ENCODE measurements at places on chromosomes 2 and 18.

DNA sequence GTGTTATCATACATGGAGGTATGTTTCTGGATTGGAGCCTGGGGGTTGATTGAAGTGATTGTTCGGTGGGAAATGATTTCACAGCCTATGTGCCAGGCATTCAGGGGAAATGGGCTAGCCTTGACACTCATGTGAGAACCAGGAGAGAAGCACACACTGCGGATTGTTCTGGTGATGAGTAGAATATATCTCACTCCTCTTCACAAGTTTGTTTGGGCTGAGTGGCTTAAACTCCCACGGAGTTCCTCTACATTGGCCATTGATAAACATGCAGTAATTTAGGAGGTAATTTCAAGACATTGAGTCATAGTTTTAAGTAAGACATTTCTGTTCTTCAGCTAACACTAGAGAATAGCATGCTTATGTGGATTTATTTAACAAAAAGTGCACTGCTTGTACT, 498.9 kb upstream of the NETO1 start:
- no peak for DNase-seq

GRCh38 chr2:235165631-235166030, 213.8 kb downstream of the SH3BP4 start:
- no peak for DNase-seq

DNA sequence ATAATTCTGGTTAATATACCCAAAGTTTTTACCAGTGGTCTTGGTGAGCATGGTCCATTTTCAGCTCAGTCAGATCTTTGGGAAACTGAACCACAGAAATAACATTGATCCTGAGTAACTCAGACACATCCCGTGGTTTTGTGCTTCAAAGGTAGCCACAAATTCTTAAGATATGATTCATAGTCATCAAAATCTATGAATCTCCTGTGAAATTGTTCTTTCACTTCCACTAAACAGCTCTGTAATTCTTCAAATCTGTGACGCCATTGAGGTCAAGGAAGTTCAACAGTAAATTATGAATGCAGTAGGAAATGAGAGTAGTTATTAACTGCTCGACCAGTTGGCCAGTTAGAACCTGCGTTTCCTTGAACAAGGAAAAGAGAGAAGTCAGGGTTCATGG, 147.3 kb downstream of the IRS1 start:
- peak; percentile 83 for DNase-seq

- DNase-seq: no peak
These were observed 980 bp downstream of the OBSL1 start for GRCh38 chr2:219570194-219570923.

- DNase-seq: no peak
These were observed 1.6 kb downstream of the KLHL29 start for GRCh38 chr2:23386339-23387220.

DNA sequence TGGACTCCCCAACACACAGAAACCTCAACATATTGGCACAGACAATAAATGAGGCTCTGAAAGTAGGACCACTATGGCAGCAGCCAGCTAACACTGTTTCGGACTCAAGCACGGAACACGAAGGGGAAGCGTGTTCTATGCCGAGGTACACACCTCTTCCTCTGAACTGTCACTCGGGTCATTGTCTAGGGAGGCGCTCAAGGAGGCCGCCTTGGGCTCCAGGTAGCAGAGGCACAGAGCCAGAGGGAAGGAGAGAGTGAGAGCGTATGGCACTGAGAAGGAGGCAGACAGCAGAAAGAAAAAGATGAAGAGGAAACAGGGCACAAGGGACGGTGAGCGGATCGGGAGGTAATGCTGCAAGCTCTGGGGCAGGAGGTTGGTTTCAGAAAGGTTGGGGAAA, 120.1 kb upstream of the ZBTB14 start:
- DNase-seq: no peak

DNA sequence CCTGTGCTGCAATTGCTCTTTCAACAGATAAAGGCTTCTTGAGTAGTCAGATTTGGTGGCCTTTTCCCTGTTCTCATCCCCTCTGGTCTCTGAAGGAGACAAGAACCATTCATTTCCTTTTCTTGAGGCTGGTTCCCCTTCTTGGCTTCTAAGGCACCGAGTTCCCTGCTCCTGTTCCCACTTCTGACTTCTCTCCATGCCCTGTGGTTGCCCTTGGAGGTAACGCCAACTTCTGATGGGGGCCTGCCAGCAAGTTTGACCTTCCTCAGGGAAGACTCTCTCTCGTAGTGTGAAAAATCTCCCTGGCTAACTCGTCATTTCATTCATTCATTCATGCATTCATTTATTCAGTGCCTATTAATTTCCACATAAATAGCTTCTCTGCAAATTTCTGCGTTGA, 302.4 kb upstream of the SOX11 start:
- DNase-seq: no peak

- DNase-seq: no peak
These were observed 166.8 kb downstream of the KCNS3 start for GRCh38 chr2:18045230-18045629.

DNA sequence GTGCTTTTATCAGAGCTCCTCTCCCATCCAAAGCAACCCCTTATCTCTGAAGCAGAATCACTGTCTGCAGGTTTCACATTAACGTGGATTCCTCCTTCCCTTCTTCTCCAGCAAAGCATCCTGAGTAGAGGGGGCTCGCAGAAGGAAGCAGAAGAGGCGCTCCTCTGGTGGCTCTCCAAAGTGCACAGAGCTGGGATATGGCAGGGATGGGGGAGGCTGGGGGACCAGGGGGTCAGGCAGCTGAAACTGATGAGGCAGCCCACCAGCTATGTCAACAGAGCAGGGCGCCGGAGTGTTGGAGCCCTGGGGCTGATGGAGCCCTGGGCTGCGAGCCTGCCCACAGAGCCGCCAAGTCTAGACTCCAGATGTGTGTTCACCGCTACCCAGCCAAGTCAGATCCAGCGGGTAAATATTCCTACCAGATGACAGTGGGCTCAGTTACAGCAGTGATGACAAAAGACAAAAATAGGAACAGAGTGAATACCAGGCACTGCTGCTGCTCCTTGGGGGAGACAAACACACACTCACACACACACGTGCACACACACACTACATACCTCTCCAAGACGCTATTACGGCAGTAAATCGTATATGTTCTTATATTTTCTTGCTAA, 678.3 kb upstream of the ID2 start:
- DNase-seq: peak; percentile 31

- DNase-seq: no peak
These were observed 590 bp downstream of the IFIH1 start for GRCh38 chr2:162317861-162318327.

DNA sequence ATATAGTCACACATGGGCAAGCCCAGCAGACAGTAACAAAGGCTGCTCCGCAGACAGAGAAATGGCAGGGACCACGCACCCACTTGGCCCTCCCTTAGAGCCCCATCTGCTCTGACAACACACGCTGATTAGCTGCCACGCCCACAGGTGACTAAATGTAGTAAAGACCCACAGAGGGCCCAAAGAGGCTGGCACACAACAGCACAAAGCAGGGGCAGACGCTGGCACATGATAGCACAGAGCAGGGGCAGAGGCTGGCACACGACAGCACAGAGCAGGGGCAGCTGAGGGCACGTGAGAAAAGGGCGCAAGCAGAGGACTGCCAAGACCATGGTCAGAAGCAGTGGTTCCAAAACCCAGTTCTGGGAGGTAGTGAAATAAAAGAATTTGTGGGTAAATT, 10.6 kb downstream of the AFG3L2 start:
- no peak for DNase-seq

DNA sequence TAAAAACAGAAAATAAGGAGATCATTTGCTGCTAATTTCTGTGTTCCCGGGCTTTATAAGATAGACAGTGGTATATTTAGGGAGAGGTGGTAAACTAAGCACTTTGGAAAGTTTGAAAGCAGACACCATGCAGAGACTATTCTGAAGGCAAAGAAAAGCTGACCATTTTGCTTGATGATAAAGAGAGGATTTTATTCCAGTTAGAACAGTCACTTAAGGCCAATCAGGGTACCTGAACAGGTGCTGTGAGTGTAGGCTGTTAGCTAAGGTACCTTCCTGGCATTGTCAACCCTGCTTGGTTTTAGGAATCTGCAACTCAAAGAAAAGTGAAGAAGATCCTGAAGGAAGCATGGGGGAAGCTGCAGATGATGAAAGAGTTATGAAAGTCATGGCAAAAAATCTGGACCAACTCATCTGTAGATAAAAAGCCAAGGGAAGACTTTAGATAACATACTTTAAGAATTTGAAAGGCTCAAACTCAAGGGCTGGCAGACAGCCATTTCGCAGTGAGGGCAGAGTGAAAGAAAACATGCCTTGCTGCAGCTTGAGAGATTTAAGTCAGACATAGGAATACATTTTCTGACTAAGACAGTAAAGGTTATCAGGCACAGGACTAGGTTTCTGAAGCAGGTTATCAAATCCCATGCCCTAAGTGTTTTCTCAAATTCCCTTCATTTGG, 80.1 kb upstream of the ARL5A start:
- no peak for DNase-seq

DNA sequence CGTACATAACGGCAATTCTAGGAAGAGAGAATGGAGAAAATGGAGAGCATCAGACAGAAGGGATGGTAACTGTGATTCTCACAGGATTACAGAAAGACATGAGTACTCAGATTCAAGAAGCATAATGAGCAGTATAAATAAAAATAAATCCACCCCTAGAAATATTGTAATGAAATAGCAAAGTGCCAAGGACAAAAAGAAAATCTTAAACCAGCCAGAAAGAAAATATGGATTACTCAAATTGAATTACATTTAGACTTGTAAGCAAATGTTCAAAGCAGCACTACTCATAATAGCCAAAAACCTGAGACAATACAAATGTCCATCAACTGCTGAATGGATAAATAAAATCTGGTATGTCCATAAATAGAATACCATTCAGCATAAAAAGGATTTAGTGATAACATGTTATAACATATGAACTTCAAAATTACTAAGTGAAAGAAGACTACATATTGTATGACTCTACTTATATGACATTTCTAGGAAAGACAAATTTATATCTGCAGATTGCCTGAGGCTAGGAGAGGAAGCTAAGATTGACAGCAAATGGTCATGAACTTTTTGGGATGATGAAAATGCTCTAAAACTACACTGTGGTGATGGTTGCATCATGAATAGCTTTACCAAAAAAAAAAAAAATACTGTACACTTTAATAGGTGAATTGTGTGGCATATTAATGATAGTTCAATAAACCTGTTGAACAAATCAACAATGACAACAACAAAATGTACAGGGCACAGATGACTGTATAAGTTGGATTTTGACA, 63.4 kb upstream of the SPTBN1 start:
- DNase-seq: no peak

DNA sequence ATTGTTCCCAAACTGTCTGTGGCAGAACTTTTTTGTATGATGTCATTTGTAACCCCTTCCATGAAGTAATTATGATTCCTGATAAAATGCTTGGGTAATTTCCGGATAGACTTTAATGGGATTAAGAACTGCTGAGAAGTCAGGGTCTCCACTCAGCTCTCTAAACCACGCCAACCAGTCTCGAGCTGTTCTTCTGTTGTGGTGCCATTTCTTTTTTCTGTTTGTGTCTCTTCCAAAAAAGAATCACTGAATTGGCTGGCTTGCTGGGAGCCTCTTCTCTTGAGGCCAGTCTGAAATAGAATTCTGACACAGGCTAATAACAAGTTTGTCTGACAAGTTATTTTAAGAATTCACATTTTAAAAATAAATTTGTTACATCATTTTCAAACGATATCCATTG, 198.9 kb downstream of the BCL2 start:
- DNase-seq: no peak

GRCh38 chr18:61085761-61086160, 247.5 kb upstream of the CDH20 start:
- no peak for DNase-seq

DNA sequence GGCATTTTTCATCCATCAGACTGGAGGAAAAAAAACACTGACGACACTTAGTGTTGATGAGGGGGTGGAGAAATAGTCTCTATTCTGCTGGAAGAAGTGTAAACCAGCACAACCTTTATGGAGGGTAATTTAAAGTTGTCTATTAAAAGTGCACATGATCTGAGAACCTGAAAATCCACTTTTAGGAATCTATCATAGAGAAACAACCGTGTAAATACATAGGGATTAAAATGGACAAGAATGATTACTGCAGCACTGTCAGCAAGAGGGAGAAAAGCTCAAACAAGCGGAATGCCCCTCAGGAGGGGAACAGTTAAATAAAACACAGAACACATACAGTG, 79.6 kb upstream of the MGAT4A start:
- no peak for DNase-seq

DNA sequence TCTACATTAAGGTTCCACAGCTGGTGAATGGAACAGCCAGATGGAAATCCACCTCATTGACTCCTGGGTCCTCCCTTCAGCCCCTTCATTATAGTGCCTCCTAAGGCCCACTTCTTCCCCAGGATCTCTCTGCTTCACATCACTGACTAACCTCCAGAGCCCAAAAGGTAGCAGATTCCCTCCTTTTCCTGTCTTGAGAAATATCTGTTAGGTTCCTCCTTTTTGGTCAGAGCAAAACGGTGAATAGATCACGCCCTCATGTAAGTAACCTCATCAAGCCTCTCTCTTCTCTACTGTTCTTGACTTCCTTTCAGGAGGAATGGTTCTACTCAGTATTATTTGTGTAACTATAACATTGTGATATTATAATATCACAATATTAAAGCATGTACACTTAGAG, 155.0 kb upstream of the SRD5A2 start:
- no peak for DNase-seq

- no peak for DNase-seq
These were observed 55.1 kb downstream of the MAP3K20 start for GRCh38 chr2:173130496-173131465.

- DNase-seq: no peak
These were observed 32.0 kb downstream of the SLC14A1 start for GRCh38 chr18:45755934-45756333.

- DNase-seq: no peak
These were observed 25.5 kb upstream of the PGAP1 start for GRCh38 chr2:196951973-196952372.

- no peak for DNase-seq
These were observed 12.8 kb upstream of the PPM1B start for GRCh38 chr2:44155666-44156446.

- DNase-seq: no peak
These were observed 494.2 kb downstream of the ARHGAP15 start for GRCh38 chr2:143623231-143623908.

DNA sequence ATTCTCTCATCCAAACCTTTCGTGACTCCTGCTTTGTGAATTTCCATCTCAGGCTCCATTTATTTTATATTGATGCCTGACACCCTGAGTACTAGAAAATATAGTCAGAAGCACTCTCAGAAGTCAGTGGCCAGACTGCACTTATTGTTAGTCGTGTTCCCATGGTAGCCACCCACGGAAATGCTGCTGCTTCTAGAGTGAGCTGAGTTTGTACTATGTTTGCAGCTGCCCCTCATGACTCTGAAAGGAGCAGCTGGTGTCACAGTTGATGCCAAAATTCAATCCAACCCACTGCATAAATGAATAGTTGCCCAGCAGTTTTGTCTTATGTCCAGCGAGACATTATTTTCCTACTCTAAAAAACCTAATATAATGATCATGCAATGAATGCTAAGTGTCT, 265.2 kb upstream of the SPHKAP start:
- no peak for DNase-seq

DNA sequence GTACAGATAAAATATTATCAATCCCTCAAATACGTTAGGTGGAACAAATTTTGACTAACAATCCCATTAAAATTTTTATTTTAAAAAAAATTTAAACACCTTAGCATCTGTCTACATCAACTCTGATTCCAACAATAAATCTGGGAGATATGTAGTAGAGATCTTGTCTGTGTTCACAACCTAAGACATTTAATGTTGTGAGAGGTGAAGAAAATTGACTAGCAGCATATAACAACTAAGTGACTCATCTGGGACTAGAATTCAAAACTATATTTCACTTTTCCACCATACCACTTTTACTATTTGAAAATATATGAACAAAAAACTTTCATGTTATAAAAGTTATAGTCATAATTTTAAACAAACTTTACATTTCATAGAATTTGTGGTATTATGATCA, 97.9 kb downstream of the ATAD2B start:
- no peak for DNase-seq

All from AG04449 (cell line).